ENCODE measurements at places on chromosomes 12 and 14.

- no peak for DNase-seq
Measured at GRCh38 chr12:64178122-64178521, 44.0 kb downstream of the KICS2 start.

GRCh38 chr14:77104393-77104792 lies 6.3 kb downstream of the CIPC start:
- no peak for DNase-seq

- no peak for DNase-seq
Measured at GRCh38 chr12:49555631-49556390, 12.1 kb downstream of the MCRS1 start.

- DNase-seq: no peak
Measured at GRCh38 chr12:112590281-112590680, 171.5 kb downstream of the PTPN11 start.
